Ecto neural progenitor cell (in vitro differentiated cells): ENCODE measurements at places on chromosomes 12 and 14.

DNA sequence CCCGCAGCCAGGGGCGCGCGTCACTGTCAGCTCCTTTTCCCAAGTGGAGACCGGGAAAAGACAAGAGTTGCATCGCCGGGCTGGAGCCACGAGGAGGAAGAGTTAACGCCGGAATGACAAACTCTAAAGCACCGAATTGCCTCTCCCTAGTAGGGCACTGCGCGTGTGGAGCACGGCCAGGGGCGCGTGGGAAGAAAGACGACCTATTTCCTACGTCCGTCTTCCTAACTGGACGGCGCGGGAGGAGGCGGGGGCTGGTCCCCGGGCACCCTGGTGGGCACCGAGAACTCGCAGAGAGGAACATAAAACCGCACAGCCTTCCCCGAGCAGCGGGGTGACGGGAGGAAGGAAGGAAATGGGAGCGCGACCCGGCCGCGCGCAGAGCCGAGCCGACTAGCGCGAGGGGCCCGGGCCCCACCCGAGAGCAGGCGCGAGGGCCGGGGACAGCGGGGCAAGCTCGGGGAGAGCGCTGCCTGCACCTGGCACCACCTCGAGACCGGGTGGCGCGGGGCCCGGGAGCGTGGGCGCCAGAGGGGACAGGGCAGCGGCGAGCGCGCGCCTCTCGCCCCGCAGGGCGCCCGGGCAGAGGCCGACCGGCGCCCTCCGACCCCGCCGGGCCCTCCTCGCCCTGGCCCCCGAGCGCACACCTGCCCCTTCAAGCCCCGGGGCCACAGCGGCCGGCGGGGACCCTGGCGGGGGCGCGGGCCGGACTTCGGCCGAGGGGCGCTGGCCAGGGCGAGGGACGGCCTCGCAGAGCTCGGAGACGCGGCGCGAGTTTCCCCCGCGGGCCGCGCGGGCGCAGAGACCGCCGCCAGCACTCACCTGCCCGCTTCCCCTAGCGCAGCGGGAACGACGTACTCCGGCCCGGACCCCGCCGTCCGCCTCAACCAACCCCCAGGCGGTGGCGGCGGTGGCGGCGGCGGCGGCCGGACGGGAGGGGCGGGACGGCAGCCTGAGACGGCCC, at the start of gene SETD3:
Gene SETD3, minus strand, starts transcription at position 954 of the 964 bp plus-strand sequence. CDS start 15,054 bp downstream, outside the sequence.
- DNase-seq = peak; percentile 74

GRCh38 chr12:132084621-132085290, 59.4 kb downstream of the DDX51 start:
- DNase-seq = peak; percentile 93

- no peak for DNase-seq
These were observed 57.5 kb downstream of the CHST11 start for GRCh38 chr12:104514092-104514810.

DNA sequence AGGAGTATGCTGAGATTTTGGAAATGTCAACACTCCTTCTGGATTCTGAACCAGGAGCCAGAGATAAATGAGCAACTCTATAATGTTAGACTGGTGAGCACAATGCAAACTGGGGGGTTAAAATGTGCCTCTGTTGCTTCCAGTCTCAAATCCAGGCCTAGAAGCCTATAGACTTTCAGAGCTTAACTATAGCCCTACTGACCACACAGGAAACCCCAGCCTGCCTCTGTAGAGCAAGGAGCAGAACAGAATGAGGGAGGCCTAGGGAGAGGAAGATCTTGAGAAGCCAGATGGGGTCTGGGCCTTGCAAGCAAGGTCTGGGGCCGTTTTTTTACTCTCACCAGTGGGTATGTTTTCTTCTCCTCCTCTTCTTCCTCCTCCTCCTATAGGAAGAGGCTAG, 225.4 kb upstream of the KITLG start:
- DNase-seq = no peak

DNA sequence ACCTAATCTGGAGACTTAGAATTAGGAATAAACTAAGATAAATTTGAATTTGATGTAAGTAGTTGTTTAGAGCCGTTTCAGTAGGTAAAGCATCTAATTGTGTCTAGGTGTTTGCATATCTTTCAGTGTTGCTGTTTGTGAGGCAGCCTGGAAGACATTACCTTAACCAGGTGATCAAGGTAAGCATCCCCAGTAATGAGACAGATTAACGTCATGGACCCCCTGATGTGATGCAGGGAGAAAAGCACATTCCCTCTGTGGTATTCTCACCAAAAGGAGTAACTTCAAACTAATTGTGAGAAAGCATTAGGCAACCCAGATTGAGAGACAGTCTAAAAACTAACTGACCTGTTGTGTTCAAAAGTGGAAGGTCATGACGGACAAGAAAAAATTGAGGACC, 251.6 kb downstream of the NUAK1 start:
- no peak for DNase-seq

DNA sequence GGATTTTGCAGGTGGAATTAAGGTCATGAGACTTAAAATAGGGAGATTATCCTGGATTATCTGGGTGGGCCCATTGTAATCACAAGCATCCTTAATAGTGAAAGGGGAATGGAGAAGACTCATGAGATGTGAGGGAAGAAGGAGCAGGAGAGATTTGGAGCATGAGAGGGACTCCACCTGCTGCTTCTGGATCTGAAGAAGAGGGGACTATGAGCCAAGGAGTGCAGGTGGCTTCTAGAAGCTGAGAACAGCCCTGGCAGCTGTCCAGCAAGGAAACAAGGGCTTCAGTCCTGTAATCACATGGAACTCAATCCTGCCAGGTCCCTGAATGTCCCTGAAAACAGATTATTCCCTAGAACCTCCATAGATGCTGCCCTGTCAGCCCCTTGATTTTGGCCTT, 67.8 kb downstream of the PELI2 start:
- no peak for DNase-seq

GRCh38 chr14:97943619-97944018, 1146.4 kb downstream of the VRK1 start:
- no peak for DNase-seq

DNA sequence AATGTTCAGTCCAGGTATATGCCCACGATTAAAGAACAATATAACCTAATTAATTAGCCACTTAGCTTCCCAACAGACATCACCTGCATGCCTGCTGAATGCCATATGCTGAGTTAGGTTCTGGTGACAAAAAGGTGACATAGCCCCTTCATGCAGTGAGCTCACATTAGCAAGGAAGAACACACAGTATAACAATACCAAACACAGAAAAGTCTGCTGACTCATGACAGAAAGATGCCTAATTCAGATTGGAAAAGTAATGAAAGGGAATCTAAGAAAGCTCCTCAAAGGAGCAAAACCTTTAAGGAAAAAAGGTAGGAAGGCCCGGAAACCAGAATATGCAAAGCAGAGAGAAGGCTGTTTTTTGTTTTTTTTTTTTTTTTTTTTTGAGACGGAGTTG, 59.0 kb downstream of the FERMT2 start:
- no peak for DNase-seq

- DNase-seq = no peak
These were observed 21.4 kb downstream of the SOCS2 start for GRCh38 chr12:93593843-93594242.

GRCh38 chr12:91990525-91990924, 155.1 kb downstream of the BTG1 start:
- no peak for DNase-seq

GRCh38 chr12:3252450-3252891, 175.3 kb downstream of the TSPAN9 start:
- no peak for DNase-seq

DNA sequence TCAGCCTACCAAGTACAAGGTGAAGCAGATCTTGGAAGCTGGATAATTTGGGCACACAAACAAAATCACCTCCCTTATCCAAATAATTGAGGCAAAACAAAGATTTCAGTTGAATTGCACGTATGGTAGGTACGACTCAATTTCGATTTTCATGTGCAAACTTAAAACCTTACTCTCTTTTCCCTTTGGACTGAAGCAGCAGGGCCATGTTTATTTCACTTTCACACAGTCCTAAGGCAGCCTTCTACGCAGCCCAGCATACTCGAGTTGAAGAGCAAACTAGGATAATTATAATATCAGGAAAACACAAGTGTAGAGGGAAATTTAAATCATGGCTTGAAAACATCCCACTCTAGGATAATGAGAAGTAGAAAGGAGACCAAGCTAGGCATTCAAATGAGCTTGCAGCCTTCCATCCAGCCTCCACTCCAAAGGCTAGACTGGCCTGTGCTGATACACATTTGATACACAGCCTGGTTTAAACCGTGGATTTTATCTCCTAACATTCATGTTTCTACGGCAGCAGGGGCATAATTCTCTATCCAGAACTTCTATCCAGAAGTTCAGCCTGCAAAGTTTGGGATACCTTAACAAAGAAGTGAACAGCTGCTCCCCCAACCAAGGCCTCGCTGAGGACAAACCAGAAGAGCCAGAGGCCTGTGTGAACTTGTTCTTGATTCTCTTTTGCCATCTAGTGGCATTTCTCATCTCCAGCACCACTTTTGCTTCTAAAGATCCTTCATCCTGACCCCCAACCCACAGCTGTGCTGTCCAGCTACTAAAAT, 2.4 kb upstream of the RNASE7 start:
- no peak for DNase-seq

- DNase-seq = peak; percentile 48
These were observed 38.4 kb downstream of the MLXIP start for GRCh38 chr12:122116707-122117535.

DNA sequence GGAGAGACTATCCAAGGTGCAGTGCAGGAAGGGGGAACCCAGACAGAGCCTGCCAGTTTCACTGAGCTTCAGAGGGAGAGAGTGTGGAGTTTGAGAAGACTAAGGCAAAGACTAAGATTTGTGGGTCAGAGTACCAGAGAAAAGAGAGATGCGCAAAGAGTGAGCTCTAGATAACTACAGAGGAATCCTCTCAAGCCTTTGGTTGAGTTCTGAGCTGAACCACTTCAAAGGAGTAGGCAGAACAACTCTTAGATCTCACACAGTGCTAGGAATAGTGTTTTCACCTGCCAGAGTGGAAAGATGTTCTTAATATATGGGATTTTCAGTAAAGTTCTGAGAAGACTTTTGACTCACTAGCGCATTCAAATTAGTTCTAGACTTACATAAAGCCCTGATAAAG, 10.7 kb upstream of the M6PR start:
- DNase-seq = no peak

- no peak for DNase-seq
These were observed 340.9 kb downstream of the PCNX1 start for GRCh38 chr14:71248194-71248593.

- peak; percentile 66 for DNase-seq
These were observed 5.6 kb upstream of the LHX5 start for GRCh38 chr12:113477171-113477841.
